Stimulated activated CD4-positive, alpha-beta T cell treated with anti-CD3 and anti-CD28 coated beads, Interleukin-2, amount 100 ng/mL, for 4 hours (primary cell): ENCODE measurements at places on chromosomes 1 and 21.
A peak's percentile ranks its signal among the peaks of the same experiment; 100 is the strongest.

- no peak for DNase-seq
Measured at GRCh38 chr1:30508611-30509010, 214.8 kb downstream of the MATN1 start.

DNA sequence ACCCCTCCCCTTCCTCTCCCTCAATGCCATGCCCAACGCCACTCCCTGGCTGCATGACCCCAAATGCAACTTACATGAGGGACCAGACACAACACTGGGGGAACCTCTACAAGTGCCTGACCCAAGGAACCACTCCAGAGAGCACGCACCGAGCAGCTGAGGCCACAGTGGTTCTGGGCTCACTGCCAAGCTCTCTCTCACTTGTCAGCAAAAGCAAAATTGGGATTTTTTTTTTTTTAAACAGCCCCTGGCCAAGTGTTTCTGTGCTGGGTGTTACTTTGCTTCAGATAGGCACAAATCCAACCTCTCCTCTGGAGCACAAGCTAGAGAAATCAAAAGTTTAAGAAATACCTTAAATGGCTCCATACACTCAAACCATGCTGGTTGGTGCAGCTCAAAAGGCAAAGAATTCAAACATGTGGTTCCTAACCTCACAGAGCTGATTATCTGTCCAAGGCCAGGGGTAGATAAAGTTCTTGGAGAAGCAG is 363.0 kb downstream of the SETD4 start:
- DNase-seq = no peak

DNA sequence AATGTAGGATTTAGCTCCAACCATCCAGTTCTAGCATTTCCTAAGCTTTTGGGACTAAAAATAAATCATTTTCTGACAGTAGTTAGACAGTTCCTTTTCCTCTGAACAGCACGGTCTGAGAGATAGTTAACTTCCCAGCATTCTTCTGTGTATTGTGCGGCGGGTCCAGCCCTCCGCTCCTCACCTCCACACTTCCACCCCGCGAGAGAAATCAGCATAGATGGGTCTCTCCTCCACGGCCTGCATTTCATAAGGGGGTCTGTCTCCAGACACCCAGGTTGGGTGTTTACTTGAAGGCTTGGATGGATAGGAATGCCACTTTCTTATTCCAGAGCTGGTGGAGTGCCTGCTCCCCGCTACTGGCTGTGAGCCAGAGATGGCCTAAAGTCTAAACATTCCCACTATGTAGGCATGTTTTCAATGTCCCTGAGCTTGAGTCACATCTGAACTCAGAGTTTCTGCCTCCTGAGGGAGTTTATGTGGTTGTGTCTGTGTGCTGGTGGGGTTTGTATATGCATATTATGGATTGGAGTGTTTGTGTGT is 38.0 kb upstream of the PPP2R5A start:
- no peak for DNase-seq

DNA sequence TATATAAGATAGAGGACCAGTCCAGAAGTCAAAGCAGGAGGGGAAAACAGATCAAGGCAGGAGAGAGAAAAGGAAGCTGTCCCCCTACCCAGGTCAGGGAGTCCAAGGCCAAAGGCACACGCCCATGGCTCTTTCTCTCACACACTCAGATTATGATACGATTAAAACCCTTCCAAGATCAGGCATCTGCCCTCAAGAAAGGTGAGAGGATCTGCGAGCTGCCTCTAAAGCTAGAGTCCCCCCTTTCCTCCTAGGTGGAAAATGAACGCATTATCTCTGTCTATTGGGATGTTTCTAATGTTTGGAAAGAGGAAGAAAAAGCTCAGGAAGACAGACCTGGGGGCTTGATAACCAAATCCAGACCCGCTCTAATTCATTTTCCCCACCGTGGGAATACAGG is 7.6 kb downstream of the PAFAH2 start:
- DNase-seq = no peak

DNA sequence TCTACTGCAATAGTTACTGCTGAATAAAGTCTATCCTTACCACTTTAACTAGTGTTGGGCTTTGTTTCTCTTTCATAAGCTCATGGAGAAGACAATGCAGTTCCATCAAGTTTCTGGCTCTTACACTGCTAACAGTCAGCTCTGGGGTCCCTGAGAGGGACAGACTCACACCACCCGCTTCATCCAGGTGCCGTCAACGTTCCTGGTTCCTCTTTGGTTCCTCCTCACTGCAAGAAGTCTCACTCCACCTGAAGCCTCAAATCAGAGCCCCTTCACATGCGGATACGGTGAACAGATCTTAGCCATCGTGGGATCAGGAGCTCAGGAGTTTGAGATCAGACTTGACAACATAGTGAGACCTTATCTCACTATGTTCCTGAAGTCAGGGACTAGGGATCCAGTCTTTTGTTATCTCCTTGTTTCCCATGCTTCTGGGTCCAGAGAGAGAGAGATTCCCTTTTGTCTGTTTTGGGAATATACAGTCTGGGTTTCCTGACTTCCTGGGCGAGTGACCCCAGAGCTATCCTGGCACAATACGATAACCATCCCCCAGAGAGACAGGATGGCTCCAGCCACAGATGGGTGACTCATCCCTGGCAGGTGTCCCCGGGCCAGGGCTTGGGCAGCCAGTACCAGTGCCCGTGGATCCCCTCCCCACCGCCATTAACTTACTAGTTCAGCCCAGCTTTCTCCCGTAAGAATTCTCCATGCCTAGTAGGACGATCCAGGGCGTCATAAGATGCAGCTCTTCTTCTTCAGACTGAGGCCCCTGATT is 14.3 kb upstream of the PCP4 start:
- DNase-seq = no peak

GRCh38 chr1:203593143-203593542 is 33.5 kb upstream of the ATP2B4 start:
- DNase-seq = no peak

DNA sequence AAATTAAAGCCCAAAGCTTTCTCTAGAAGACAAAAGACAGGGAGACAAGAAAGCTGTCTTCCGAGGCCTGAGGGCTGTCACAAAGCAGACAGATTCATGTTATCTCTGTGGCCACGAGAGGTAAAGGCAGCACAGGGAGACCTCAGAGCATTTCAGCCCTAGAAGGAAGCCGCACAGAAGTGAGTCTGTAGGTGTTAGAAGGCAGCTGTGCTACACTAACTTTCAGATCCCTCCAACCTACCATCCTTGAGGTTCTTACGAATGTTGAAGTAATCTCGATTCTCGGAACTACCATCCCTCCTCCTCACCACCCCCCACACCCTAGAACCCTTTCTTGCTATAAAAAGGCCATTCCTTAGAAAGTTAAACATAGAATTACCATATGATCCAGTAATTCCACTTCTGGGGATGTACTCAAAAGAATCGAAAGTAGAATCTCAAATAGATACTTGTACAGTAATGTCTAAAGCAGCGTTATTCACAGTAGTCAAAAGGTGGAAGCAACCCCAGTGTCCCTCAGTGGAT is 21.5 kb upstream of the LYST start:
- peak; percentile 70 for DNase-seq

- no peak for DNase-seq
Measured at GRCh38 chr1:230750986-230751625, 3.9 kb downstream of the CAPN9 start.

- no peak for DNase-seq
Measured at GRCh38 chr1:194279975-194280374, 1093.6 kb upstream of the B3GALT2 start.

DNA sequence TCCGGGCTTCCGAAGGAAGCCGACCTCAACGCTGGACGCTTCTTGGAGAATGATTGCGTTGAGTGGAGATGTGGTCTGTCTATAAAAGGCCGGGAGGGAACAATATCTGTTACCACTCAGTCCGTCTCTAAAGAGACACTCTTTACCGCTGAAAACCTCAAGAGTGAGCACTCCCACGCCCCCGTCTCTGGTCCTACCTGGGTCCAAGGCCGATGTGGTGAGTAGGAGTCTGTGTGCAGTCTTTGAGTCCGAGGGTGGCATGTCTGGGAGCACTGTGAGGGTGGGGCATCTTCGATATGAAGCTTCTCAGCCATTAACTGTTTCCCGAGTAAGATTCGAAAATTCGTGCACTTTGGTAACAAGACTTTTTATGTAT is 576 bp downstream of the ZFP69 start:
- no peak for DNase-seq

- no peak for DNase-seq
Measured at GRCh38 chr1:208083715-208084085, 160.5 kb downstream of the PLXNA2 start.

DNA sequence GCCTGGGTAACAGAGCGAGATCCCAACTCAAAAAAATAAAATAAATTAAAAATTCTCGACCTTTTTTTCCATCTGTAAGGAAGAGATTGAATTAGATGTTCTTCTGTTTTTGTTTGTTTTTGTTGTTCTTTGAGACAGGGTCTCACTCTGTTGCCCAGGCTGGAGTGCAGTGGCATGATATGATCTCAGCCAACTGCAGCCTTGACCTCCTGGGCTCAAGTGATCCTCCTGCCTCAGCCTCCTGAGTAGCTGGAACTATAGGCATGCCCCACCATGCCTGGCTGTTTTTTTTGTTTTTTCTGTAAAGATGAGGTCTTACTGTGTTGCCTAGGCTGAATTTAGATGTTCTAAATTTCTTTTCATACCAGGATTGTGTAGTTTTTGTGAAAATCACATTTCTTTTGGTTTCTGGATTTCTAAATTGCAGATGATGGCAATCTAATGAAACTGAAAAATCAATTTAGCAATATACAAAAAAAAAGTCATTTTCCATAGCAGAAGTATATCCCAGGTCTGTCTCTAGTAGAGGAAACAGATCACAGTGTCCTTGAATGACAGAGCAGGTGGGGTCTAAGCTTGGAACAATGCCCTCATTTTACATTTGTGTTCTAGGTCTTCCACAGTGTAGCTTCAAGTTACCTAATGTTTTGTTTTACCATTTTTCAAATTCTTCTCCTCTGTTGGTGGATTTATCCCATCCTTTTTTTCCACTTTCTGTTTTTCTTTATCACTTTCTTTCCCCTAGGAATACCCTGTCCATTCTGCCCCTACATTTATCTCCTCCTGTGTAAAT is 20.3 kb downstream of the ZYG11A start:
- DNase-seq = no peak

- DNase-seq = no peak
Measured at GRCh38 chr1:6443339-6444115, 19.0 kb downstream of the ESPN start.

- DNase-seq = no peak
Measured at GRCh38 chr1:154809436-154810413, 60.4 kb downstream of the KCNN3 start.

DNA sequence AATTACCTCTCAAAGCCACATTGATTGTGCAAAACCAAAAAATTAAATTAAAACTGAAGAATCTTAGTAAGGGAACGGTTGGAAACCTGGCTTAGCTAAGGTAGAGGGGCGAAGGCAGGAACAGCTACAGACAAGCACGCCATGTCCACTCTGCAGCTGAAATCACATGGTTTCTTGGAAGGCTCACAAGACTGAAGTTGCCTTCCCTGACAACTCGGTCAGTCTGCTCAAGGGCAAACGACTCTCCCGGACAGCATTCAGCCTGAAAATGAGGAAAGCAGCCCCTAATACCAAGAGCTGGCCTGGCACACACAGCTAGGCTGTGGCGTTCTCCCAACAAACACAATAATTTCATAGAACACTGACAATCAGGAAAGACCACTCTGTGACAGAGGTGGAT is 22.7 kb upstream of the BECN2 start:
- no peak for DNase-seq

- no peak for DNase-seq
Measured at GRCh38 chr1:87816646-87817045, 488.0 kb downstream of the LMO4 start.
